ENCODE measurements at places on chromosomes 7 and 10.

- DNase-seq: no peak
These were observed 47.7 kb upstream of the STRIP2 start for GRCh38 chr7:129386506-129386905.

GRCh38 chr7:149778696-149779501 is 5.5 kb upstream of the ZNF467 start:
- DNase-seq: peak; percentile 14

- peak; percentile 79 for DNase-seq
These were observed 122.7 kb downstream of the PRKAG2 start for GRCh38 chr7:151754142-151754590.

DNA sequence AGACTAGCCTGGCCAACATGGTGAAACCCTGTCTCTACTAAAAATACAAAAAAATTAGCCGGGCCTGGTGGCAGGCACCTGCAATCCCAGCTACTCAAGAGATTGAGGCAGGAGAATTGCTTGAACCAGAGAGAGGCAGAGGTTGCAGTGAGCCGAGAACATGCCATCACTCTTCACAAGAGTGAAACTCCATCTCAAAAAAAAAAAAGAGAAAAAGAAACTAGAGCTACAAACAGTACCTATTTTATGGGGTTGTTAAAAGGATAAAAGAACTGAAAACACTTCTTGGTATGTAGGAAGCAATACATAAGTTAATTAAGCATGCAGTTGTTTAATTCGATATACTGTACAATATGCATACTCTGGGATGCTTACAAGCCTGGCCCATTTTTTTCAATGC is 216.9 kb downstream of the SORCS1 start:
- DNase-seq: no peak

- no peak for DNase-seq
These were observed 108.4 kb upstream of the NPY start for GRCh38 chr7:24175603-24176002.

DNA sequence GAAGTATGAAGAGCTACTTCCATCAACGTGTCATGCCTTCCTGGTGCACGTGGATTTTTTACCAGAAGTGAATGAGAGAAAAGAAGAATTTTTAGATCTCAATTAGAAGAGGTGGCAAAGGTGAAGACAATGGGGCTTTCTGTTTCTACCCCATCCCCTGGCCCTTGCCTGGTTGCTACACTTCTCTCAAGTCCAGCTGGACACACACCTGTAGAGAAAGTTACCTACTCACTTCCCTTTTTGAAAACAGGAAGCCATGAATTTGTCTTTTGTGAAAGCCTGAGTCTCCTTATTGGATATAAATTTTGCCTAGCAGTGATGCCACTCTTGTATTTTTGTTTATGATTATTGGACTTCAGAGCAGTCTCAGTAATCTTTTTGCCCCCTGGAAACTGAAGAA is 142.9 kb upstream of the AKR1E2 start:
- no peak for DNase-seq

DNA sequence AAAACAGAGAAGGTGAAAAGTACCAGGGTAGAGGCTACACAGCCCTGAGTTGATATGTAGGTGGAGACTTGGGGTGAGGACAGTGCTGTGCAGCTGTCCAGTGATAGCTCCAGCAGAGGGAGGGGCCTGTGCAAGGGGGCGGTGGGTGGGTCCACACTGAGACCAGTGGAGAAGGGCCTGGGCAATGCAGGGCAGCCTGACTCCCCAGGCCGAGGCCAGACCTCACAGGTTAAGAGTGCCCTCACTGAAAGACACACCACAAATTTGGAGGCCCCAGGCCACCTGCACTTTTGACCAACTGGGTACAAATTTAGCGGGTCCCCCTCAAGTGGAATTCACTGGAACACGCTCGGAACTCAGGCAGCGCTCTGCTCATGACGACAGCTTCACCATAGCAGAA is 6.7 kb upstream of the RASGEF1A start:
- no peak for DNase-seq

DNA sequence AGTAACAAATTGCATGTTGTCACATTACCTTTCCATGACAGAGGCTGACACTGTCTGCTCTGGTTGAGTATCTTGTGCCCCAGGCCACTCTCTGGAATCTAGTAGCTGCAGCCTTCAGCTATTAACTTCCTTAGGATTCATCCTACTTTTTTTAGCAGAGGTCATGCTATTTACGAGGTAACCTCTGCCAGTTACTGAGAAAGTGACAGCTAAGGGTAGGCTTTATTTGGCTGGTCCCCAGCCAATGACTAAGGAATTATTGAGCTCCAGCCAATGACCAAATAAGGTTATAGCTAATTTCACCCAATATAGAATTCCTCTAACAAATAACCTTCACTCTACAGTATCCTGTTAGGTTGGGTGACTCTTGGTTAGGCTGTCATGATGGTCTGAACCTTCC is 1361.7 kb downstream of the XPNPEP1 start:
- DNase-seq: no peak

- no peak for DNase-seq
These were observed 42.1 kb upstream of the SH2B2 start for GRCh38 chr7:102244601-102245000.

DNA sequence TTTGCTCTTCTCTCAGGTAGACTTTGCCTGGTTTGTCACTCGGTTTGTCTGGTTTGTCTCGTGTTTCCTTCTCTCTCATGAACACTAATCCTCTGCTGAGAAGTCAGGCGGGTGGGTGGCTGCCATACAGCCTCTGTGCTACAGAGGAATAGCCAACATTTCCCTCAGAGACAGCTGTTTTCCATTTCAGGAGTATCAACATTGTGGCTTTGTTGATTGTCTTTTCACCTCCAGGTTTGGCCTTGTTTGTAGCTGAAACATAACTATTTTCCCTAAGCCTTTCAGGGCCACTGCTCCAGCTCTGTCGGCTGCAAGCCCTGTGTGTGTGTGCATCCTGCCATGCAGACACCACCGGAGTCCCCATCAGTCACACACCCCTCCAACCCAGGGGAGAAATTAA is 122.8 kb downstream of the BAMBI start:
- DNase-seq: no peak

- DNase-seq: no peak
These were observed 14.9 kb upstream of the TES start for GRCh38 chr7:116195451-116195850.

DNA sequence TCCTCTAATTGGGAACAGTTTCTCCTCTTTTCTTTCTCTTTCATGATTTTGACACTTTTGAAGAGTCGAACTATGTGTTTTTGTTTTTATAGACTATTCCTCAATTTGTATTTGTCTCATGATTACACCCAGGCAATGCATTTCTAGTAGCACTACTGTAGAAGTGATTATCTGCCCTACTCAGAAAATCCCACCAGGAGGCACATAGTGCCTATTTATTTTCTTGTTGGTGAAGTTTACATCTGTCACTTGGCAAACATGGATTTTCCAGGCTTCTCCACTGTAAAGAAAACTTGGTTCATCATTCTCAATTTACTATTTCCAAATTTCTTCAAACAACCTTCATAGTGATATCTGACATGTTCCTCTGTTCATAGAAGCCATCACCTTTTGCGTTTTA is 893.9 kb downstream of the CCSER2 start:
- no peak for DNase-seq

DNA sequence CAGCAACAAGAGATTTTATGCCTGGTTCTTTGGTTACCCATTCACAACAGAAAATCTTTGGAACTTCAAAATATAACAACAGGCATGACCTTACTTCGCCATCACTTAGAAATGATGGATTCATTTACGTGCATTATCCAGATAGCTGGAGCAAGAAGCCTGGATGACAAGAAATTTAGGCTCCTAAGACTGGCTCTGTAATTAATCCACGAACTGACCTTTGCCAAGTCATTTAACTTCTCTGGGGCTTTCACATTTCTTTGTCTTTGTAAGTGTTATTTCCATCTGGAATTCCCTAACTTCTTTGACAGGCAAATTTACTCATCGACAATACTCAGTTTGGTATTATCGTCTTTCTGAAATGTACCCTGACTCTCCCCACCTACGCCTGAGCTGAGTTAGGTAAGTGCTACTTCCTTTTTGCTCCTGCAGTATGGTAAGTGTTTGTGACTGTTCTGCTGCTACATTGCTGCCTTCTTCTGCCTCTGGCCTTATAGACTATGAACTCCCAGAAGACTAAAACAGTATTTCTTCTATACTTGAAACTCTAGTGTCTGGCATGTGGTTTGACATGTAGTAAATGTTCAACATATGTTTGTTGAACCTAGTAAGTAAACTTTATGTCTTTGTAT is 5.5 kb upstream of the MDFIC start:
- no peak for DNase-seq

- no peak for DNase-seq
These were observed 4.7 kb upstream of the ERCC6 start for GRCh38 chr10:49543604-49544003.

GRCh38 chr10:4543938-4544533 is 282.0 kb upstream of the AKR1E2 start:
- DNase-seq: no peak

- DNase-seq: no peak
These were observed 90.8 kb downstream of the FOXL3 start for GRCh38 chr7:380711-381210.

GRCh38 chr7:95828824-95829790 is 56.8 kb downstream of the DYNC1I1 start:
- no peak for DNase-seq

DNA sequence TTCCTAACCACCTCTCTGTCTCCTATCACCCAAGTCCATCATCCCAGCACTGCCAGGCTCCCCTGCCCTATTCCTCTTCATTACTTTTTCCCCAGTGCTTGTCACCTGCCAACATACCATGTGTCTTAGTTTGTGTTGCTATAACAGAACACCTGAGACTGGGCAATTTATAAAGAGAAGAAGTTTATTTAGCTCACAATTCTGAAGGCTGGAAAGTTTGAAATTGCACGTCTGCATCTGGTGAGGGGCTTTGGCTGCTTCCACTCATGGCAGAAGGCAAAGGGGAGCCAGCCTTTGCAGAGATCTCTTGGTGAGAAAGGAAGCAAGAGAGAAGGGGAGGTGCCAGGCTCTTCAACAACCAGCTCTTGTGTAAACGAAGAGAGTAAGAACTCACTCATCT is 47.3 kb downstream of the DRGX start:
- DNase-seq: no peak

GRCh38 chr10:787933-788651 is 98.6 kb upstream of the DIP2C start:
- DNase-seq: no peak

DNA sequence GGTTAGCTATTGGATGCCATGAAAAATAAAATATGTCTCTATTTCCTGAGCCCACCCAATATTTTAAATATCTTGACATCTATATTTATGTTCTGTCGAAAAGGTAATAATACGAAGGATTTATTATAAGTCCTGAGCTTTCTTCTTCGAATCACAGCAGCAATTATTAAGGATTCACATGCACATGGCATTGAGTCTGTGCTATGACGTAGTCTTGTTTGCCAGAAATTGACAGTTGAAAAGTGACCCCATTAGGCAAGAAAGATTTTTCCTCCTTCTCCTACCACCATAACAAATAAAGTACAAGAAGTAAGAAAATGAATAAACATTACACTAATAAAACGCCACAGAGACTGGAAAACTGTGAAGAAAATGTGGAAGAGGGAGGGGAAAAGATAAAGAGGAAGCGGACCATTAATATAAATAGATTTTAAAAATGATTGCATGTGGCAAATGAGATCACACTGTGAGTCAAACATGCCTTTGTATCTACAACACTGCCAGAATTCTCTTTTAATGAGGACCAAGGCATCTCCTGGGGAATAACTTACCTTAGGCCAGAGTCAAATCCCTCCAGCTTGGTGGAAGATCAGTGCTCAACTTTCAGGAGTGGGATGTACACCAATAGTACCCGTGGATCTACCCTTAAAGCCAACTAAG is 21.6 kb downstream of the FZD1 start:
- DNase-seq: no peak

- DNase-seq: peak; percentile 74
These were observed 91.2 kb upstream of the MPP7 start for GRCh38 chr10:28393956-28394568.

DNA sequence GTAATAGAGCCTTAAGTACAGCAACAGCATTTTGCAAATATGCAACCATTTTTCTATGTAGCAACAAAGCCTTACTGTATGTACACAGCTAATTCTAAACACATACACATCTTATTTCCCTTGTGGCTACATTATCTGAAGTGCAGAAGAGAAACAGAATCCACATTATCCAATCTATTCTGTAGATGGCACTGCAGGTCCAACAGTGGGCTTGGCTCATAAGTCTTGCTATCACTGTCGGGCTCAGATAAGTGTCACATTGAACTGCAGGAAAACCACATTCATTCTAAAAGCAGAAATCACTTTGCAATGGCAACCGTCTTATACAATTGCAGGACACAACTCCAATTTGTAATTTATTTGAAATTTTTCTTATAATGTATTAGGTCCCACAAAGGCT is 109.8 kb upstream of the NOBOX start:
- no peak for DNase-seq

- DNase-seq: no peak
These were observed 1.1 kb downstream of the ADRA2A start for GRCh38 chr10:111077785-111078504.

- peak; percentile 31 for DNase-seq
These were observed 46.4 kb downstream of the TMEM168 start for GRCh38 chr7:112743811-112744210.

GRCh38 chr10:110165239-110165638 is 42.2 kb upstream of the MXI1 start:
- no peak for DNase-seq

- no peak for DNase-seq
These were observed 340.9 kb downstream of the LRMDA start for GRCh38 chr10:75772153-75772887.

- DNase-seq: no peak
These were observed 228.2 kb downstream of the PTEN start for GRCh38 chr10:88091490-88092061.

DNA sequence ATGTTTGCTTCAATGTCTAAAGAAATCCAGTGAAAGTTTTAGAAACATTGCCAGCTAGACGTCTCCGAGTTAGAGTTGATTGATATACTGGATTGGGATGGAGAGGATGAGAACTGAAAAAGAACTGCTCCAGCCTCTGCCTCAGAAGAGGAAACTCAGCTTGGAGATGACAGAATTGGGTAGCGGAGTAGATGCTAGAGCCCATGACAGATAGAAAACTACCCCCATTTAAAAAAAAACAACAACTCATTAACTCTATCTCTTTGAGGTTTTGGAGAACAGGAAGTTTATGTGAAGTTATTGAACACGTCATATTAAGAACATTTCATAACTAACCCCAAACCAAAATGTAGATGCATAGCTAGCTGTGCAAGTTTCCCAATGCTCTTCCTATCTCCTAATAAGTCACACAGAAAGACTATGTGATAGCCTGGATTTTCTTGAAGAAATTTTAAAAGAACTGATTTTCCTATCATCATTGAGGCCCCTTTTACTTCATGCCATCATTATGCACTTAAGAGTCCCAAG is 28.3 kb upstream of the AFAP1L2 start:
- no peak for DNase-seq

All from glutamatergic neuron (in vitro differentiated cells).